ENCODE measurements at places on chromosomes 1 and 21.

- DNase-seq, result no peak
Measured at GRCh38 chr21:33206771-33207281, 22.9 kb upstream of the IFNAR2 start.

- no peak for DNase-seq
Measured at GRCh38 chr21:16192902-16193301, 463.1 kb downstream of the USP25 start.

DNA sequence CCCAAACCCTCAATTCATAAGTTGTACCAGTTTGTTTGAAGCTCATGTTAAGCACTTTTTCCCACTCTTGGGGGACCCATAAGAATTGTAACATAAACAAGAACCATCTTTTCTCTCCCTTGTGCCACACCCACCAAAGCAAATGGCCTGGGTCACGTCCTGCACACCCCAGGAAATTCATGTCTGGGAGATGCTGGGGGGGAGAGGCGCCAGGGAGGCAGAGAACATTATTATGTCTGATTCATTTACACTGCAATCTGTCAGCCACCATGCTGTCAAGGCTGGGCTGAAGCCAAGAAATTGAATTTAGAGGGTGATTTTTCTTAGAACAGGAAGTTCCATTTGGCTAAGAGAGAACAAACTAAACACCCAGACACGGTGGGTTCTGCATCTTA is 37.2 kb upstream of the IPO9 start:
- DNase-seq, result no peak

GRCh38 chr1:145771056-145771455 is 51.8 kb downstream of the CD160 start:
- DNase-seq, result no peak

DNA sequence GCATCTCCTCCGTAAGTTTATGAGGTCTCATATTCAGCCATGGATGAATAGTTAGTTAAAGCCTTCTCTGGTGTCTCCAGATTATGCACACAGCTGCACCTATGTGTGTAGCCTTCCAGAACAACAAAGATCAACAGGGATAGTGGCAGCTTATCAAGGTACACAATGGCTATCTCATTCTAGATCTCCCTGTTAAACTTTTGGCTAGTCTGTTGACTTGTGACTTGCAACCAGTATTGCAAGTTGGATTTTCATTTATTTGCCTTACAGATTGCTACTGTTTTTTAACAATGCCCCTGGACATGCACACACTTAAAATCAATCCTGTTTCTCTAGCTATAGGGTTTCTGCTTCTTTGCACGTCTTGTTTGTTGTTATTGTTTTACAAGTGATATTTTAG is 363.2 kb downstream of the OMA1 start:
- DNase-seq, result no peak

GRCh38 chr1:12454406-12455391 is 163.3 kb downstream of the DHRS3 start:
- no peak for DNase-seq

DNA sequence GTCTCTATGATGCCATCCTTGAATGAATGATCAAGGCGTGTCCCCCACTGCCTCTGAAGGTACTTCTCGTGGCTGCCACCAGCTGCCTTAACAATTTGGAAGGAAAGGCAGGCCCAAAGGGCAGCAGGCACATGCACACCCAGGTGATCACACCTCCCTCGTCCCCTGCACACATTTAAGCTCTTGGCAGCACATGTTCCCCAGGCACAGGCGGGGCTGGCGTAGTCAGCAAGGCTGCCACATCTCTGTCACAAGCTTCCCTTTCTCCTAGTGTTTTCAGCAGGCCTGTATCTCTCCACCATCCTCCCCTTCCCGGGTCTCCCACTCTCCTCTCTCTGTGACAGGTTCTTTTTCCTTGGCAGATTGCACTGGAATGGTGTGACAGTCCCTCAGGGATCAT is 111.9 kb downstream of the CACNA1E start:
- DNase-seq, result no peak

- no peak for DNase-seq
Measured at GRCh38 chr1:55472784-55473183, 257.6 kb upstream of the USP24 start.

DNA sequence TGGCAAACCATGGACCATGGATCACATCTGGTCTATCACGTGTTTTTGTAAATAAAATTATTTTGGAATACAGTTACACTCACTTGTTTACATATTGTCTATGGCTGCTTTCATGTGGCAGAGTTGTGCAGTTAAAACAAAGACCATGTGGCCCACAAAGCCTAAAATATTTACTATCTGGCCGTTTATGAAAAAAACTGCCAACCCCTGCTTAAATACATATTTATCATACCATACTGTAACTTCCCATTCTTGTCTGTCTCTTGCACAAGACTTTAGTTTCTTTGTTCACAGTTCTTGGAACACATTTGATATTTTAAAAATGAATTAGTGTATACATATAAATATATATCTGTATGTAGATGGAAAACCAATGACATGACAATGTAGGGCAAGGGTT is 141.5 kb downstream of the PAPPA2 start:
- DNase-seq, result no peak

DNA sequence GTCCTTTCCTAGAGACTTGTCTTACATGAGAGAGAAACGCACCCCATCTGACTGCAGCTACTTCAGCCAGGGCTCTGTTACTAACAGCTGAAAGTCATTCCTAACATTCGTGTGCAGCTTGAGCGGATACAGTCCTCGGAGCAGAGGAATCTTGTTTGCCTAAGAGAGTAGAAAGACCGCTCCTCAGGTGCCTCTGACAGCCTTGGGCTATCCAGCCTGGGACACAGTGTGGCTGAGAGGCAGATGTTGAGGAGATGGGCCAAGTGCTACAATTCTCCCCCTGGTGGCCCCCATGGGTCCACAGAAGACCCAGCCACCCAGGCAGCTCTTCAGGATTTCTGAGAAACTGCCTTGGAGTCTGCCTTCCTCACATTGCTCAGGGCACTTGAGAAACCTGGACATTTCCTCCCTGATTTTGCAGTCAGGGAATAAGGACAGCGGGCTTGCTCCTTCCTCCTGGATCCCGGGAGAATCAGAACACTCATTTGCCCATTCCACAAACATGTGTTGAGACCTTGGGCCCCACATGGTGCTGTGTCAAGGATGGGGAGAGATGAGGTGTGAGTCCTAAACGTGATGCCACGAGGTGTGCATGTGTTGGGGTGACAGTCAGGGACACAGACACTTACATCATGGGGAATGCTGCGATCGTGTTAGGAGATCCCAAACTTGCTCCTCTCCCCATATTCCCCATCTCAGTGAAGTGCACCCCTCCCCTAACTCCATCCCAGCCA is 13.1 kb downstream of the TRIM62 start:
- DNase-seq, result no peak
